ENCODE measurements at places on chromosomes 2 and 18.
A peak's percentile ranks its signal among the peaks of the same experiment; 100 is the strongest.

DNA sequence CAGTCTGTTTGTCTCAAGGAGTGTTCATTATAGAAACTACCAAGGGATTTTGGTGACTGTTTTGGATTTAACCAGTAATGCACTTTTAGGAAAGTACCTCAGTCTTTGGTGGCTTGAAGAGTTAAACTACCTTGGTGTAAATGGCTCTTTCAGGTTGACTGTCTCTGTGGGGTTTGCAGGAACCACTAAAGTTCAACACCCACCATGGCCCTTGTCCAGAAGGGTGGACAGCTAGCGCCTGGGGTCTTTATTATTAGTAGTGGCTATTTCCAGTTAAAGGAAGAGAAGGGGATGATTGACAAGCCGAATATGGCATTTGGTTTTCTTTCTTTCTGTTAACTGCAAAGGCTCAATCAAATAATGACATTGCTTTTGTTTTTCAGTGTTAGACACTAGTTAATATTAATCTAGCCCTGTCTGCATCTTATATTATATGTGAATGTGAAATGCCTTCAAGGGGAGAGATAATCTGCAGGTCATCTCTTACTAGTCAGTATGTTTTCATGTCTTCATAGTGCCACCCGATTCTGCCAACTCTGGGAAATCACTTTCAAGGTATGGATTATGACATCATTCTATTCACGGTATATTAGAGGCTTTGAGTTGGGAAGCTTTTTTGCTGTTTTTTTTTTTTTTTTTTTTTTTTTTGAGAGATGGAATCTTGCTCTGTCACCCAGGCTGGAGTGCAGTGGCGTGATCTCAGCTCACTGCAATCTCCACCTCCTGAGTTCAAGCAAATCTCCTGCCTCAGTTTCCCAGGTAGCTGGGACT lies 56.4 kb downstream of the MAP4K4 start:
- no peak for DNase-seq

GRCh38 chr18:518081-518480 lies 17.6 kb upstream of the COLEC12 start:
- DNase-seq, result no peak

DNA sequence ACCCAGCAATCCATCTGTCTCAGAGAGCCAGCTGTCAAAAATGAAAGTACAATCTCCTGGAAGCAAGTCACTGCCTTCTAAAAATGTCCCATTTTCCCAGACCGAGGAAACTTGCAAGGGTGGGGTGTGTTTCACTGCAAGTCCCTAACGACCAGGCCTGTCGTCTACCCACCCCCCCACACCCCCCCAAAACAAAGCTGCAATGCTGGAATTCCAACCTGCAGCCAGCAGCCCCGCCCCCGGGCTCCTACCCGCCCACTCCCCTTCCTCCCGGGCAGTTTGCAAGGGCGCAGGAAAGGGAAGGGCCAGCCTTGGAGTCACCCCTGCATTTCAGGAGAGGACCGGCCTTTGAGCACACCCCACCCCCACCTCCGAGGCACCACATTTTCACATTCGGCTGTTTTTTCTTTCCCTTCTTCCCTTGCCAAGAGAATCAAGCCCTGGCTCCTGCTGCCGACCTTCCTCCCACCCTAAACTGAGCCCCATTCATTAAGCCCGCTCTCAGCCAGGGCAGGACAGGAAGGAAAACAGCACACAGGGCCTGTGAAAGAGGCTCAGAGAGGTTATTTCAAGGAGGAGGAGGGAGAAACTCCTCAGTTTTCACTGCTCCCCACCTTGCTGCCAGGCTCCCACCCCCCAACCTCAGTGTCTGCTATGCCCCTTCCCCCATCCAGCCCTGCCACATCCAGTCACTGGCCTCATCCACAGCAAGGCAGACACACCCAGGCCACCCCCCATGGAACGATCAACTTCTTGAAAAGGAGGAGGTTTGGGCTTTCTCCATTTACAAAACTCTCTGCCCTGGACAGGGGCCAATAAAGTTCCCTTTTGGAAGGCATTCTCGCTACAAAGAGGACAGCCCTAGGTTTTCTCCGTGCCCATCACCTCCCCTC lies 11.3 kb downstream of the SMAD7 start:
- no peak for DNase-seq

GRCh38 chr2:169027234-169027633 lies 3.9 kb downstream of the ABCB11 start:
- DNase-seq, result no peak

DNA sequence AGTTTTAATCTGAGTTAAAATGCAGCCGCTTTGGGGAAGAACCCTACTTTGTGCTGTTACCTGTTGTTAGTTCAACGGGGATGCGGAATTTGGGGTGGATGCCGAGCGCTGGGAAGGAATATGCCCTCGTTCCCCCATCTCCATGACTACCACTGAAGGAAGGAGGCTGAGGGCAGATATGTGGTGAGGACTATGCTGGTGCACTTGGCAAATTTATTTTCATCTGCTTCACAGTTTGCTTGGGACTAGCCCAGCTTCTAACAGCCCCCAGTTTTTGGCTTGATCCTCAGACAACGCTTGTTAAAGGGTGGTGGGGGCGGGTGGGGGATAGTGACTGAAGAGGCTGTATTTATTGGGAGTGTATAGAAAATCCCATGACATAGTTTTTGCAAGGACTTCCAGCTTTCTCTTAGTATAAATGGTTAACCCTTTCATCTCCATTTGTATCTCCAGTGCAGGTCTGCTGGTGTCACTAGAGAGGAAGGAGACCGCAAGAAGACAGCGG lies 100.8 kb downstream of the COLEC12 start:
- DNase-seq, result no peak

DNA sequence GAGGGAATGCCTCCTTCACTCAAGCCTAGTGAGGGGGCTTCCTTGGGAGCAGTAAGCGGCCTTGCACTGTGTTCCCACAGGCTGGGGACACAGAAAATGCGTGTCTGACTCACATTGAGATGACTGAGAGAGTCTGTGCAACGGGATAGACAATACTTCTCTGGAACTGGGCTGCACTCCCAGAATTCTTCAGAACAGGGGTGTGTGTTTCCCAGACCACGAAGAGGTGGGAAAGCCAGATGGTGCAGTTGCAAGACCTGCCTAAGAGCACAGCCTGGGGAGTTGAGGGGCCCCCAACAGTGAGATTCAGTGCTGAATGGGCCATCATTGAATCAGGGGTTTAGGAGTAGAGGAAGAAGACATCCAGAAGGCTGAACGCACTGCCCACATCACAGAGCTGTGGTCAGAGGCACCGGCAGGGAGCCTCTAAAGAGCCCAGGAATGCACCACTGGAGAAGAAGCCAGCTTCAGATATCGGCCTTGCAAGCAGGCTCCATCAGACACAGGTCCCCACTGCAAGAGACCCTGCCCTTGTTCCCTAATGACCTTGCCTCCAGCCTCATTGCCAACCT lies 36.6 kb upstream of the MRPL19 start:
- DNase-seq, result no peak

DNA sequence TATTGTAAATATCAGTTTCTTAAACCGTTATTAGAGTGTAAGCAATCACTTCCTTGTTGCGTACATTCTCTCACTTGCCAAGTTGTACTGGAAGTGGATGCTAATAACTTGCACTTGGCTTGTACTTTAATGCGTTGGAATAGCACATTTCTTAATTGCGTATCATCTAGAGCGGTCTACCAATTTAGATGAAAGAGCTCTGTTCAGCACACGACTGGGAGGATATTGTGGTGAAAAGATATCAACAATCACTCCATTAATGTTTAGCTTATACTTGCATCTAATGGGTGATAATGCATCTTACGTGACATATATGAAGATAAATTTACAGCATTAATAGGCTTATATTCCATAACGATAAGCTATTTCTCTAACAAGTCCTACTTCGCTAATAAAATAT lies 11.7 kb upstream of the TMEFF2 start:
- DNase-seq, result no peak

DNA sequence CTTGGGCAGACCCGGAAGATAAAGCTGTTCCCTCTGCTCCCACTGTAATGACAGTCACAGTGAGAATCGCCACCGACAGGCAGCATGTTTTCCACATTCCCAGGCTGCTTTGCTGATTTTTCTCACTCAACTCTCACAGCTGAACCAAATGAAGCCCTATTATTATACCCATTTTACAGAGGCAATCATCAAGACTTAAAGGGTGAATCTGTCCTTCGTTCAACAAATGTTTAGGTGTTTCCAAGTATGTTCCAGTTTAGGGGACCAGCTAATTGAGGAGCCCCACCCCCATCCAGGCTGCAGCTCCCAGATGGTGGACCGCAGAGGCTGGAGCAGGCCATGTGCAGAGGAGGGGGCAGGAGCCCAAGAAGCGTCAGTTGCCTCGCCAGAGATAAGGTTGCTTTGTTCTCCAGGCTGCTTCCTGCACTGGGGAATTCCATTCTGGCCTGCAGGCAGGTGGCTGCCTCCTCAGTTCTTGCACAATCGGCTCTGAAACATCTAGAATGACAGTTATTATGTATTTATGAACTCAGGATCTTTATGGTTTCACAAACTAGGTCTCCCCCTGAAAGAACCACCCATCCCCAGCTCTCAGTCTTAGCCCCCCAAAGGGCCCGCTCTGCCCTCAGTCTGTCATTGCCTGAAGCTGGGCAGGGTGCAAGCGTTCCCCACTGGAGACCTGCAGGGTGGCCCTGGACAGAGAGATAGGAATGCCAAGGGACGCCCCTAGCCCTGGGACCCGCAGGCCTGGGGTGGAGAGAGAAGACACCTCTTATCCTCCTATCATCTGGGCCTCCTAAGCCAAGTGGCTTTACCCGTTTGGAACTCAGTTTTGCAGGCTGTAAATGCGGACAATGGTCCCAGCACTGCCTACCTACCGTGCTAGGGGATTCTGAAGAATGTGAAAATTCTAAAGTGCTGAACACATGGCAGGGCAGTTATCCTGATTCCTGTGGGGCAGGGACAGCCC lies 49.1 kb upstream of the MYCN start:
- DNase-seq, result no peak

DNA sequence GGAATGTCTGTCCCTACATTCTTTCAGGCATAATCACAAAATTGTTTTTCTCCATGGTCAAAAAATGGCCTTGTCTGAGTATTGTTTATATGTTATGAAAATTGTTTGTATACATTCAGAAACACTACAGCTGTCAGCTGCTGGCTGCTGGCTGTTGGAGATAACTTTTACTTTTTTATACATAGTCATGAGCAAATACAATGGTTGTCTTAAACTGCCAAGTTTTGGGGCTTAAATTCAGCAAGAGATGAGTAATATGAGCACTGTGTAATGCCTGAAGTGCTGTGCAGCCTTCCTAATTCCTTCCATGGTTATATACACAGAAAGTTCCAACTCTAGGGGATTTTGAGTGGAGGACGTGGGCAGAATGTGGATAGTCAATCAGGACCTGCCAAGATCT lies 168.9 kb upstream of the RMP24 start:
- no peak for DNase-seq

DNA sequence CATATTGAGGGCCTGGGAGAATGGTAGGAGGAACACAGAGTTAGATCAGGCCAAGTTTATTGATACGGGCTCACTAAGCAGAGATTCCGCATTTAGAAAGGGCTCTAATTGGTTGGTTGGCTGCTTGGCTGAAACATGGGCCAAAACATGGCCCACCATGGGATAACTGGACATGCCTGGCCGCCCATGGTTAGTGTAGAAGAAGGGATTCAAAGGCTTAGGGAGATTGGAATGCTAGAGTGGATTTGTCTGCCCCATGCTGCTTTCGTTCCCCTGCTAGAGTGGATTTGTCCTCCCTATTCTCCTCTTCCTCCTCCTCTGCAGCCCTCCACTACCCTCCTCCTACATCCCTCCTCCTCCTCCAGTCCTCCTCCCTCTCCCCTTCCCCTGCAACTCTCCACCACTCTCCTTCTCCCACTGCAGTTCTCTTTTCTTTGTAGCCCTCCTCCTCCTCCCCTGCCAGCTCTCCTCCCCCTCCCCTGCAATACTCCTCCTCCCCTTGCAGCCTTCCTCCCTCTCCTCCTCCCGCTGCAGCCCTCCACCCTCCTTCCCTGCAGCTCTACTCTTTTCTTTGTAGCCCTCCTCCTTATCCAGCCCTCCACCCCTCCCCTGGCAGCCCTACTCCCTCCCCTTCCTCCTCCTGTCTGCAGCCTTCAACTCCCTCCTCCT lies 17.2 kb downstream of the BOK start:
- no peak for DNase-seq

GRCh38 chr2:217248312-217248935 lies 388.6 kb upstream of the TNP1 start:
- DNase-seq, result no peak

GRCh38 chr18:35268821-35269220 lies 21.2 kb downstream of the ZSCAN30 start:
- no peak for DNase-seq

- peak; percentile 60 for DNase-seq
Measured at GRCh38 chr2:69565431-69565839, 78.1 kb downstream of the AAK1 start.

Measured in activated T-helper 9 cell treated with anti-CD3 and anti-CD28 coated beads, Interleukin-2, amount 50 U/mL, for 16 hours (primary cell).